Stimulated activated CD4-positive, alpha-beta T cell treated with anti-CD3 and anti-CD28 coated beads, Interleukin-1b, Interleukin-23, amount 100 ng/mL, for 4 hours (primary cell): ENCODE measurements at places on chromosomes 7 and 10.

- DNase-seq = no peak
Observed at GRCh38 chr7:29237489-29237888, 42.9 kb downstream of the CHN2 start.

DNA sequence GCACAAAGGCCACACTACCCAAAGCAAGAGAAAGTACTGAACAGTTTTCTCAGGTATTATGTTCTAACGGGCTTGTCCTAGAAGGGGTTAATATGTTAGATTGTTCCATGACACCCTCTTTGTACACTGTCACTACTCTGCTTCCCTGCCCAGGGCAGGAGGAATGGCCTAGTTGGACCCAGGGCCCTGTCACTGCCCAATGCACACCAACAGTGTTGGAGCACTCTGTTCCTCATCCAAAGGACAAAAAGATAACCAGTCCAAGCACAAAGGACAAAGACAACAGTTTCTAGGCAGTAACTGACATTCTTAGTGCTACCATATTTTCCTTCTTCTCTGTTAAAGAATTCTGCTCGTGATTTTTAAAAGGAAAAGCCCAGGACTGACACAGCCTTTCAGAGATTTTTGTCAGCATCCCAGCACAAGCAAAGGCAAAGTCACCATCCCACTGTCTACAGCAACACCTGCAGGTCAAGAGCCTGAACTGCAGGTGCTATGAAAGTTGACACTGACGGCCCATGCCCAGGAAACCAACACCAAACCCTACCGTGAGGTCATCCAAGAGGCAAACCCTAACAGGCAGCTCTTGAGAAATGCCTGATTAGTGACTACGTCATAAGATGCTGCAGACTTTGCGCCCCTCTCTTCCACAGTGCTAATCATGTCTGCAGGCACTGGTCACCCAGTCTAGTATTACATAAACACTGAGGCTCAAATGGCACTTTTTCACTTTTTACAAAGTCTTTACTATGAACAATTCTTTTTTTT is 13.2 kb downstream of the NUDCD3 start:
- peak; percentile 34 for DNase-seq

DNA sequence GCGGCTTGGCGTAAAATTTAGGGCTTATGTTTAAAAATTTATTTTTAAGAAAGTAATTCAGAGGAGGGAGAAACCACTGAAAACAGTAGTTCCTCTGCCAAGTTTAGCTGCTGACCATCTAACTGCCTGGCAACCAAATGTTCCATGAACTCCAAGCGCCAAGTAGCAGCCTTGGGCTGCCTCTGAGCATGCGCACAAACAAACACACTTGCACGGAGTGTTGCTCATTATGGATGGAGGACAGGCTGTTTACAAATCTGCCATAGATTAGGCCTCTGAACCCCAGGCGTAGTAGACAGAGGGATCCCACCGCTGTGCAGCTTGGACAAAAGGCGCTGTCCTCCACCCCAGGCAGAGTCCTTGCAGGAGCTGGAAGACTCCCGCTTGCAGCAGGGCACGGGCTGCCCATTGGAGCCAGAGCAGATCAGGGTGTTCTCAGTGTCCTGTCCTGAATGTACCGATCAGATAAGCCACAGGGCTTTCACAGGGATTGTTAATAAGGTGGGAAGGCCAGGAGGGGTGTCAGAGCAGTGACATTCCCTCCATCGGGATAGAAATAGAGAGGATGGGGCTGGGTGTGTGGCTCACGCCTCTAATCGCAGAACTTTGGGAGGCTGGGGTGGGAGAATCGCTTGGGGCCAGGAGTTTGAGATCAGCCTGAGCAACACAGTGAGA is 47.7 kb upstream of the LYZL1 start:
- DNase-seq = no peak

- DNase-seq = no peak
Observed at GRCh38 chr10:71873582-71874211, 22.6 kb upstream of the PSAP start.

DNA sequence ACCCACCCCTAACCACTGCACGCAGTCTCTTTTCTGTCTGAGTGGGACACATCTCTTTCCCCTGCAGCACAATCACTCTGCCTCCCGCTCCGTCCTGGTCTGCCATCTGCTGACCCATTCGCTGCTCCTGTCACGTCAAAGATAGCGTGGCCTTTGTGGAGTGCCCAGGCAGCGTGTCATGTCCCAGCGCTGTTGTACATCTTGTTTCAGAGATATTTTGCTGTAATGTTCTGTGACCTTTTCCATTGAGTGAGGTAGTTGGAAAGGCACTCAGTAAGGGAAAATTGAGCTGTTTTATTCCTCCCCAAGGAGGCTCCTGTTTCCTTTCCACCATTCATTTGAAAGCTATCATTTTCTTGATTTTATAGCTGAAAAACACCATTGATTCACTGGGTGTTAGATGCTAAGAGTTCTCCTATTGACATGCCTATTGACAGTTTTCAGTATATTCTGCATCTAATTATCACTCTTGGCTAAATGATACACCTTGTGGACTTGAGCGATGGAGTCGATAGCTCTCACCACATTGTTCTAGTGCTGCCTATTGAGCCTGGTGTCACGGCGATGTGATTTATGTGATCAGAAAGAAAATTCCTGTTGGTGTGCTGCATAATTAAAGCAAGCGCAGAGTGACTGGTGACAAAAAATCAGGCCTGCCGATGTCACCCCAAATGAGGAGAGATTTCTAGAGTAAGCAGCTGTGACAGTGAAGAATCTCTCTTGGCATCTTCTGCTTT is 372.6 kb downstream of the LRMDA start:
- DNase-seq = no peak

- no peak for DNase-seq
Observed at GRCh38 chr7:105461518-105461917, 60.6 kb downstream of the PUS7 start.

DNA sequence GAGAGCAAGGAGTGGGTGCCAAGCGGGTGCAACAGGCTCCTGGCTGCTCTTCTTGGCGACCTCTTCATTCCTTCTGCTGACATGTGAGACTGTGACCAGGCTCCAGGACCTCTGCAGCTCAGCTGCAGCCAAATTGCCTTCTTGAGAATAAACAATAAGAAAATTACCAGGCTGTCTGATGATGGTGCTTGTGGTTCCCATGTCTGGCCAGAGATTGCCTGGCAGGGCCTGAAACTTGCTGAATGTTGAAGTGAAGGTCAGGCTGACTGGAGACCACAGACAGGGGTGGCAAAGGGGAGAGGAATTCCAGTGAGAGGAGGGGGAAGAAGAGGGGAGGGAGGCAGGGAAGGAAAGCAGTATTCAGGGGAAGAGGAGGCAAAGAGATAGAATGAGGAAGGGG is 497.4 kb upstream of the PODXL start:
- no peak for DNase-seq

- DNase-seq = no peak
Observed at GRCh38 chr10:29618341-29619171, 16.2 kb downstream of the SVIL start.

- DNase-seq = no peak
Observed at GRCh38 chr7:90595342-90595800, 750 bp upstream of the CDK14 start.

DNA sequence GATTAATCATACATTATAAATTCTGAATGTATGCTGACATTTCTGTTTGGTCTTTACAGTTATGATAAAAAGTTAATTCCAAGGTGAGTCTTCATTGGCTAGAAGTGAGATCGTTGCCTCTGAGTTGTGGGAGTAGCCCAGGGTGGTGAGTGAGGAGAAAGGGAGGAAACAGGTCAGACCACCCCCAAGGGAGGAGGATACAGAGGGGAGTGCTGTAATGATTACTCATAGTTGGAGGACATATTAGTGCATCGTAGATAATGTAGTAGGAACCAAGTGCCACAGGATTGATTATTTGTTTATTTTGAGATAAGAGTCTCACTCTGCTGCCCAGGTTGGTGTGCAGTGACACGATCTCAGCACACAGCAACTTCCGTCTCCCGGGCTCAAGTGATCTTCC is 672.2 kb downstream of the INHBA start:
- DNase-seq = no peak

- no peak for DNase-seq
Observed at GRCh38 chr7:131027287-131027773, 293.3 kb upstream of the KLF14 start.

- DNase-seq = no peak
Observed at GRCh38 chr10:131972474-131973071, 9.2 kb downstream of the BNIP3 start.

- peak; percentile 18 for DNase-seq
Observed at GRCh38 chr10:123583639-123584418, 82.3 kb upstream of the GPR26 start.

- no peak for DNase-seq
Observed at GRCh38 chr7:6359021-6359420, 86.6 kb upstream of the CYTH3 start.

DNA sequence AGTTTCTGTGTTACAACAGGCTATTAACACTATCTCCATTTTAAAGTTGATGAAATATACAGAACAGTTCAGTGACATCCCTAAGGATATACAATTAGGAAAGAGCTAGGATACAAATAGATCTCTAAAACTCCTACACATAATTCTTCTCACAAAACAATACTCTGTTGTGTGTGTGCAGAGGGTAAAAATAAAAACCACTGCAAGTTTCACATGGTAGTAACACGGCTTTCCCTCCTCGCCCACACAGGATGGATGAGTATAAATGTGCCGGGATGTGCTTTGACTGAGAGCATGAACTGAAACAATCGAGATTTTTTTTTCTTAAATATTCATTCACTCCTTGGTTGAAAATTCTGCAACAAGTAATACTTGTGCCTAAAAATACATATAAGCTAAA is 131.5 kb upstream of the C1QL3 start:
- no peak for DNase-seq

DNA sequence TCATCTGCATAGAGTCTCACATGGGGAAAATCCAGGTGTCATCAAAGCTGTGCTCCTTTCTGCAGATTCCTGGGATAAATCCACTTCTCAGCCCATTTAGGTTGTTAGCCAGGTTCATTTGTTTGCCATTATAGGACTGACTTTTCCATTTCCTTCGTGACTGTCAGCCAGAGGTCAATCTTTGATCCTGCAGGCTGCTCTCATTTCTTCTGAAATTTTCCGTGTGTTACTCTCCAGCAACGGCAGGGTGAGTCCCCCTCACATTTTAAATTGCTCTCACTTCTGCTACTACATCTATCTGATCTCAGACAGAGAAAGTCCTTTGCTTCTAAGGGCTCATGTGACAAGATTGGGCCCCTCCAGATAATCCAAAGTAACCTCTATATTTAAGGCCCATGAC is 150.7 kb upstream of the BET1 start:
- no peak for DNase-seq

DNA sequence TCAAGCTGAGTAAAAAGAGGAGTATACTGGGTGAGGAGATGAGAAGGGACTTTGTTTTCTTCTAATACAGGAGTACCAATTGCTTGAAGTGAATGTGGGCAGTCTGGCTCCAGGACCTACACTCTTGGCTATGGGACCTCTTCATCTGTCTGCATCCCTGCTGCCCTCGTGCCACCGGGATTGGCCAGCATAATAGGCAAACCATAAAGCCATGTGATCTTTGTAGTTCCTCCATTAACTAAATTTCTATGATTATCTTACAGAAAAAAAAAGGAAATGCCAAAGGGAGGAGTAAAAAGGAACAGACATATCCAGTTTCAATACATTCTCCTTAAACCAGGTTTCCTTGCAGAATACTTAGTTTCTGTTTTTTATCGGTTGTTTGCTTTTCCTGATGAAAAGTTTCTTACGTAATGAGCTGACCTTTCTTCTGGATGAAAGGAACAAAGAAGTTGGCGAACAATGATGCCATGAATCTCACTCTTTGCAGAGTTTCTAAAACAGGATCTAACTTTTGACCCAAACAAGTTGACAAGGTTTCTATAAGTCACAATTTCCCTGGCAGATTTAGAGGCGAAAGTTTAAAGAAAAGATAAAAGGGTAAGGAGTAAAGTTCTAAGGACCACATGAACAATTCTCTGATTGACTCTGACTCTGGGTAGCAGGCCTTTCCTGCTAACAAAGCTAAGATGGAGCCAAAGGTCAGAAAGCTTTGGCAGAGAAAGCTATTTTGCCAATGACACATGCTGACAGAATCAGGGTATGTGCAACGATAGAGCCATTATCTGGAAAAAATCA is 54.1 kb downstream of the LAMB1 start:
- no peak for DNase-seq

GRCh38 chr10:104066945-104067344 is 18.7 kb downstream of the COL17A1 start:
- DNase-seq = no peak

DNA sequence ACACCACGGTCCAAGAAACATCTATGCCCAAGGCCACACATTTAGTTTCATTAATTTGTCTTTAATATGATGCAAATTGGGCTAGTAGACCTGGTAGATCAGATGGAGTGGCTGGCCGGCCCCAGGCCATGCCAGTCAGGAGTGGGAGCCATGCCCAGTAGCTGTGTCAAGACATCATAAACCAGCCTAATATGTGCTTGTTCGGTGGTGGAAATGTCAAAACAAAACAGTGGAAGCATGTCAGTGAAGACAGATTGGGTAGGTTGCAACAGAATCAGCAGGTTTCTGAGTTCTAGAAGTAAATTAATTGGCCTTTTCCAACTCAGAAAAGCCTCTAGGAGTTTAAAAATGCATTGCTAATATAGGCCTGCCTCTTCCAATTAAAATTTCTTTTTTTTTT is 124.7 kb downstream of the NRP1 start:
- no peak for DNase-seq

DNA sequence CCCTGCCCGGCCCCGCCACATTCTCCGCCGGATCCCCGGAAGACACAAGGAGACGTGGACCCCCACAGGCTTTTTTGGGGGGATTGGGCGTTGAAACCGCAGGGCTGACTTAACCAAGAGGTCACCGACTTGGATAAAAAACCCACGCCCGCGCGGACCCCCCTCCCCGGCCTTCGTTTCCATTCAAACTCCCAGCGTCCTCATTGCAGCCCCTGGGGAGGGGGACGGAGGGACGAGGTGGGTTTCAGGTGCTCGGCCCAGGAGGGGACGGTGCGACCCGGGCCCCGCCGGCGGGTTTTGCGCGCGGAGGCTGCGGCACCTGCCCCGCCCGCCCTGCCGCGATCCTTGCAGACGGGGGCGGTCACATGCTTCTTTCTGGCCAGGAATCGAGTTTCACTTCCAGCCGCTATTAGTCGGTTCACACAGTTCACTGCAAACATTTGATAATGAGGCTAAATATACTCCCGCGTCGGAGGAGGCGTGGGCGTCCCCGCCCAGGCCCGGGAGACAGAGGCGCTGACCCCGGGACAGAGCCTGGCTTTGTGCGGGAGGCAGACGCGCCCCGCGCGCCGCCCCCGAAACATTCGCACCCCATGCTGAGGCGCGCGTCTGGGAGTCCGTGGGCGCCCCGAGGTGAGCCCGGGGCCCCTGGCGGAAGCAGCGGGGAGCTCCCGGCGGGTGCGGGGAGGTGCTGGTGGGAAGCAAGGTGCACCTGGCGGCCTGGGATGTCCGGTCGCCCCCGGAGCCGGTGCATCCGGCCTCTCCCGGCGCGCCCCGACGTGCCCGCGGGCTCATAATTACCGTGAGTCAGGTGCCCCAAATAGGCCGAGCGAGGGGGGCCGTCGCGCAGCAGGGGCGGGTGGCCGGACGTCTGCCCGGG is 2.7 kb upstream of the PDGFA start:
- DNase-seq = no peak

- no peak for DNase-seq
Observed at GRCh38 chr10:119283387-119283786, 76.0 kb downstream of the GRK5 start.

- DNase-seq = no peak
Observed at GRCh38 chr7:155230169-155230593, 67.5 kb upstream of the INSIG1 start.

GRCh38 chr7:92793656-92794205 is 42.6 kb downstream of the CDK6 start:
- no peak for DNase-seq

- DNase-seq = no peak
Observed at GRCh38 chr7:491958-492713, 27.5 kb downstream of the PDGFA start.
